Transverse colon (tissue), 4 donors: ENCODE measurements at places on chromosomes 5 and 9. TPM values are rescaled to one million over a fixed set of nuclear protein-coding genes. Genes with fewer than 3 reads are reported as not detected.

DNA sequence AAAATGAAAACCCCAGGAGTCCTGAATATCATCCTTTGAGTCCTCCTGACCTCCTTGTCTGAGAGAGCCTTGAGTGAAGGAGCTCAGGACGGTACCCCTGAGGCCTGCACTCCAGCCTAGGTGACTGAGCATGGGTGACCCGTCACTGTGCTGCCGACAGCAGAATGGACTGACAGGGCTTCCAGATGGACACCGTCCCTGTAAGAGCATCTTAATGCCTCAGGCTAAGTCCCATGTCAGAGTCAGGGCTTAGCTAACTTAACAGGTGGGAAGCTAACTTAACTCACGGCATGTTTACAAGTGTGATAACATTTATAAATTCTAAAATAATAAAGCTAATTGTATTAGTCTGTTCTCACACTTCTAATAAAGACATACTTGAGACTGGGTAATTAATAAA, 68.3 kb downstream of the IL6ST start:
- H3K36me3 ChIP-seq = no peaks in the 10 kb centered on the region
- no peak overlapping the region for H3K27ac ChIP-seq
- H3K27me3 ChIP-seq = no peaks in the 10 kb centered on the region
- no peak overlapping the region for H3K4me3 ChIP-seq

GRCh38 chr5:31283326-31283725, 89.8 kb downstream of the CDH6 start:
- H3K4me3 ChIP-seq = no peak overlapping the region
- no peaks in the 10 kb centered on the region for H3K27me3 ChIP-seq

- peak overlapping the region; percentile 61 for H3K27ac ChIP-seq
- H3K36me3 ChIP-seq = no peaks in the 10 kb centered on the region
- H3K27me3 ChIP-seq = no peaks in the 10 kb centered on the region
- DNase-seq = no peak
- no peak overlapping the region for H3K4me3 ChIP-seq
Observed at GRCh38 chr9:21096901-21097255, 19.1 kb upstream of the IFNB1 start.

- no peaks in the 10 kb centered on the region for H3K27me3 ChIP-seq
- DNase-seq = no peak
- no peaks in the 10 kb centered on the region for H3K4me1 ChIP-seq
- no peak overlapping the region for H3K4me3 ChIP-seq
- H3K36me3 ChIP-seq = no peaks in the 10 kb centered on the region
- no peak overlapping the region for H3K27ac ChIP-seq
Observed at GRCh38 chr9:132049900-132050299, 29.8 kb downstream of the MED27 start.

GRCh38 chr5:141944076-141944475, 13.9 kb downstream of the PCDH12 start:
- no peak overlapping the region for H3K27ac ChIP-seq
- DNase-seq = no peak
- H3K27me3 ChIP-seq = no peaks in the 10 kb centered on the region
- no peaks in the 10 kb centered on the region for H3K36me3 ChIP-seq

DNA sequence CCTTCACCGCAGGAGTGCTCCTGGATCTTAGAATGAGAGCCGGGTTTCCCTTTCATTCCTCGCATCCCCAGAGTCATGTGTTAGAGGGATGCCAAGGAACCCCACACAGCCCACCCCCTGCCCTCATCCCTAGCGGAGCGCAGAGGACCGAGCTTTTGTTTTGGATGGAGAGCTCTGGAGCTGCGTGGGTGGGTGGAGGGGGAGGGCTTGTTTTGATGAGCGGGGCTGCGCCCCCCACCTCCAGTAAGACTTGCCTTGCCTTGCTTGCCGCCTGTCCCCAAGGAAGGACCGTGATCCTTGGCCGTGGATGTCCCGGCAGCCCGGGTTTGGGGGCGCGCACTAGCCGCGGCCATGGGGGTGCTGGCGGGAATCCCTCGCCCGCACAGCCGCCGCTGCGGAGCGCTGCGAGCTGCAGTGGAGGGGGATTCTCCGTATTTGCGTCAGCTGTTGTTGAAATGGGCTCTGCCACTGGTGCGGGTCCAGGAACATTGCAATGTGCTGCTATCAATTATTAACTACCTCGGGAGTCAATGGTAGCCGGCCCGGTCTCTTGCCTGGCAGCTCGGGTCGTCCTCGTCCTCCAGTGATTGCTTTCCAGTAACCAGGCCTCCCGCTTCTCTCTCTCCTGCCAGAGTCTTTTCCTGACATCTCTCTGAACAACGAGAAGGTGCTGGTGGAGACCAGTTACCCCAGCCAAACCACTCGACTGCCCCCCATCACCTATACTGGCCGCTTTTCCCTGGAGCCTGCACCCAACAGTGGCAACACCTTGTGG, 1.0 kb downstream of the EGR1 start:
- peak; percentile 45 for DNase-seq
- H3K4me3 ChIP-seq = peak overlapping the region; percentile 75
- no peaks in the 10 kb centered on the region for H3K36me3 ChIP-seq
- H3K4me1 ChIP-seq = peaks cover 27% of the 10 kb centered on the region
- no peaks in the 10 kb centered on the region for H3K27me3 ChIP-seq

DNA sequence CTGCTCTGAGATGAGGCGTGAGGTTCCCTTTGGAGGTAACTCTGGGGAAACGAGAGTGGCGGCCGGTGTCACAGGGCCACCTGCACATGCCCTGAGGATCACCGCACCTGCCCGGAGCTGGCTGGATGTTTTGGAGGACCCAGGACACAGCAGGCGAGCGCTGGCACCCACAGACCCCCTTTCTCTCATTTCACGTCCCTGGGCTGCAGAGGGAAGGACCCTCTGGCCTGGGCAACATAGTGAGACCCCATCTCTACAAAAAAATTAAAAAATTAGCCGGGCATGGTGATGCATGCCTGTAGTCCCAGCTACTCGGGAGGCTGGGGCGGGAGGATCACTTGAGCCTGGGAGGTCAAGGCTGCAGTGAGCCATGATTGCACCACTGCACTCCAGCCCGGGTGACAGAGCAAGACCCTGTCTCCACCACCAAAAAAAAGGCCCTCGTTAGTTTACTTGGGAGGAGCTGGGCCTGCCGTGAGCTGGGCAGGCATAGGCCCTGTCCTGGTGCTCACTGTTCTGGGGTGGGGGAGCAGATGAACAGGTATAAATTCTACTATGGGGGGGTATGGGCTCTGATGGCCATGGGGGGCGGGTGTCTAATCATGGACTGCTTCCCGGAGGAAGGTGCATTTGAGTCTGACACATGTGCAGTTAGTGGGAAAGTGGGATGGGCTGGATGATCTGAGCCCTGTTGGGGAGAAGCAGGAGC, 96.9 kb upstream of the RAPGEF1 start:
- DNase-seq = no peak
- H3K4me3 ChIP-seq = no peak overlapping the region
- peaks cover 13% of the 10 kb centered on the region for H3K27me3 ChIP-seq
- no peaks in the 10 kb centered on the region for H3K36me3 ChIP-seq
- H3K4me1 ChIP-seq = no peaks in the 10 kb centered on the region
- H3K27ac ChIP-seq = no peak overlapping the region

Gene BTNL8
- 156 TPM for total RNA-seq
